ENCODE measurements at places on chromosomes 4 and X.
A peak's percentile ranks its signal among the peaks of the same experiment; 100 is the strongest.

- DNase-seq: no peak
Measured at GRCh38 chr4:134848681-134849080, 647.1 kb upstream of the PABPC4L start.

- no peak for DNase-seq
Measured at GRCh38 chrX:101385026-101385684, 836 bp downstream of the BTK start.

DNA sequence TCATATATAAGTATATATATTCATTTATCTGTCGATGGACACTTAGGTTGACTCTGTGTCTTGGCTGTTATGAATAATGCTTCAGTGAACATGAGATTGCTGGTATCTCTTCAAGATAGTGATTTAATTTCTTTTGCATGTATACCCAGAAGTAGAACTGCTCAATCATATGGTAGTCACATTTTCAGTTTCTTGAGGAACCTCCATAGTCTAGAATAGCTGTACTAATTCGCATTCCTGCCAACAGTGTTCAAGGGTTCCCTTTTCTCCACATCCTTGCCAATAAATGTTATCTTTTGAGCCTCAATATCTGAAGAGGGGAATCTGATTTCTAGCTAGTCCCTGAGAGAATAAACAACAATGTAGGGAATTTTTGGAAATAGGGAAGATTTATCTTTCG, 32.4 kb upstream of the CCNG2 start:
- no peak for DNase-seq

DNA sequence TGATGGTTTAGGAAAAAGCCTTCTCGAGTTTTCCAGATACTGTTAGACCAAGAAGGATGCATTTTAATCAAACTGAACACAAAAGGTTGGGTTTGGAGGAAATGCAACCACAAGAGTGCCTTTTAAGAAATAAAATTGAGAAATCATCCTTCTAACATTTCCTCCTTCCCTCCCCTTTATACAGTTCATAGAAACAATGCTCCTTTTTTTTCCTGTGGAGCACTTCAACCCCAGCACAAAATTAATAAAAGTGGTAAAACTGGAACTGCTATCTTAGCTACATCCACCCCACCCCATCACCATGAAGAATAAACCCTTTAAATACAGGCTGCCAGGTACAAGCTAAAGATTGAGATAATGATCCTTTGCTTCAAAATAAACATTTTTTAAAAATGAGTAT, 211.1 kb downstream of the RELL1 start:
- no peak for DNase-seq

GRCh38 chr4:153466081-153466948, at the start of gene TMEM131L:
TSS of gene TMEM131L (plus strand) at chr4:153466360. CDS start at chr4:153466398, 38 bp downstream.
- peak; percentile 90 for DNase-seq

DNA sequence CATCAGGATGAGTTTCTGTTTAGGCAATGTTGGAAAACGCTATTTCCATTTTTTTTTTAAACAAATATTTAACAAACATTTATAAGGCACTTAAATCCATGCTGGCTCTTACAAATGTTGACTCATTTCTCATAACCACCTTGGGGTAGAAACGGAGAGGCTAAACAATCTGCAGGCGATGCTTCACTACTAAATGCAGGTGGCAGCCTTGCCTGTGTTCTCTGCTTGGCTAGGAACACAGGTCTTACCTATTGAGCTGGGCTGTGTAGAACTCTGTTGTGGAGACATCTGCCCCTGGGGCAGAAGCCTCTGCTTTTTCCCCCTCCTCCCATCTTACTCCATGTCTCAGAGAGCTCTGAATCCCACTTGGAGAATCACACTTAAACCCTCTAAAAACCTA, 1.4 kb upstream of the CXCL1 start:
- DNase-seq: no peak

- no peak for DNase-seq
Measured at GRCh38 chrX:2427737-2428136, 73.0 kb downstream of the DHRSX start.

DNA sequence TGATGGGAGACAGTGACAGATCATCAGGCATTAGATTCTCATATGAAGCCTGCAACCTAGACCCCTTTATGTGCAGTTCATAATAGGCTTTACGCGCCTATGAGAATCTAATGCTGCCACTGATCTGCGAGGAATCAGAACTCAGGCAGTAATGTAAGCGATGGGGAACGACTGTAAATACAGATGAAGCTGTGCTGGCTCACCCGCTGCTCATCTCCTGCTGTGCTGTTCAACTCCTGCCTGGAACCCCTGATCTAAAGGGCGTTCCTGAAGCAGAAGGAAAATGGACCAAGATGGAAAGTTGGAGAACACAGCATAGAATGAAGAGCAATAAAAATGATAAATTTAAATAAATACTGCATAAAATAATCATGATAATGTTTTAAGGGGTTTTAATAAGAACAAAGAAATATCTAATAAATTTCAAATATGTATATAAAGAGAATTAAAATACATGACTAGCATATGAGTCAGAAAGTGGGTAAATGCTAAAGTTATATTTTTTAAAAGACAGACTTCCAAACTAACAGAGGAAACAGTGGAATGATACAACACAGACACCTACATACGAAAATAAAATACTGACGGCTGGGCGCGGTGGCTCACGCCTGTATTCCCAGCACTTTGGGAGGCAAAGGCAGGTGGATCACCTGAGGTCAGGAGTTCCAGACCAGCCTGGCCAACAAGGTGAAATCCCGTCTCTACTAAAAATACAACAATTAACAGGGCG, 59.2 kb downstream of the RBM47 start:
- no peak for DNase-seq

- DNase-seq: peak; percentile 54
Measured at GRCh38 chrX:826448-826847, 195.9 kb downstream of the SHOX start.

GRCh38 chrX:69614886-69615285, 1.0 kb upstream of the EDA start:
- peak; percentile 60 for DNase-seq

DNA sequence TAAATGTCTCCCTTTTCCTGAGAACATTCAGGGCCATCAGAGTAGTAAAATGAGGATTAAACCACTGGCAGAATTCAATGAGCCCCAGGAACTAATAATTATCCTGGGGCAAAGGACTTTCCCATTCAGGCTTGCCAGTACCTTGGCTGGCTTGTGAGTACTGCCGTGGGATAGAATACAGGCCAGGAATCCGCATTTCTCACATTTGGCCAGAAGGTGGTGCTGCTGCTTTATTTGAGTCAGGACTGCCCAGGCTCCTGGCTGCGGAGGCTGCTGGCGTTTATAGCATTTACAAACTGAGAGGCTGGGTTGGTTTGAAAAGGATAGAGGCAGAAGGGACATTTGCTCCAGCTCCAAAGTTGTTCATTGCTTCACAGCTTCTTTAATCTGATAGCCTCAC, 91.4 kb downstream of the RTL9 start:
- DNase-seq: peak; percentile 91

GRCh38 chr4:123577225-123577906, 180.8 kb downstream of the SPRY1 start:
- DNase-seq: no peak

DNA sequence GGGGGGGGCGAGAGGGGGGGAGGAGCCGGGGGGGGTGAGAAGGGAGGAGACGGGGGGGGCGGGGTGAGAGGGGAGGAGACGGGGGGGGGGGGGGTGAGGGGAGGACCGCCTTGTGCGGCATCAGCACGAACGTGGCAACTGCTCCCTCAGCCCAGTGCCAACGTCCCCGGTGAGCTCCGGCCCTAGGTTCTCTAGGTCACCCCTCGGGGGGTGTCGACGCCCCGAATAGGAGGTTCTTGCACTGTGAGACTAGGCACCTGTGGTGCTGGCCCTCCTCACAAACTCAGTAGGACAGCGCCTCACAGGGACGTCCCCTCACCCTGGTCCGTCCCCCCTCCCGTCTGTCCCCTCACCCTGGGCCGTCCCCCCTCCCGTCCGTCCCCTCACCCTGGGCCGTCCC, 21.5 kb upstream of the GTPBP6 start:
- no peak for DNase-seq

DNA sequence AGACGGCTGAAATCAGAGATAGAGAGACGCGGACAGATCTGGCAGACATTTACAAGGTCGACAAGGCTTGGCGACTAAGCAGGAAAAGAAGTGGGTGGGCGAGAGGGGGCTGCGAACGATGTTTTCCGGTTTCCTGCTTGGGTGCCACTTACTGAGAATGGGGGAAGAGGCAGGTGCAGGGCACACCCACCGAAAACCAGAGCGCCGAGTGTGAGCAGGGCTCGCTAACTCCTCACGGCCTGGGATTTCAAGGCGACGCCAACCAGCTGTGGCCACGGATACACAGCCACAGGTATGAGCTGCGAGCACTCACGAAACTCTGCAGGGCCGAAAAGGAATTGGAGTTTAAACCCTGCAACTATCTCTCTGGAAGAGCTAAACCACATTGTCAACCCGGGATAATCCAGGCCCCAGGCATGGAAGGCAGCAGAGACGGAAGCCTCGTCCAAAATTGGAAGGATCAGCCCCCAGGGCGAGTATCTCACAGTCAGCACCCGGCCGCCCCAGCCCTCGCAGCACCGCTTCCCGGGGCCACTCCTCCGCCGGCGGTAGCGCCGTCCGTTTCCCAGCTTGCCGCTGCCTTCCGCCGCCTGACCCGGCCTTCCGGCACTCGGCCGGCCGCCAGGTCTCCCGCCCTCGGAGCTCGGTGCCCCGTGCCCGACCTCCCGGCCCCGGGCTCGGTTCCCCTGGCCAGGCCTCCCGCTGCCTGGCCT, 778 bp downstream of the CASP3 start:
- peak; percentile 83 for DNase-seq

DNA sequence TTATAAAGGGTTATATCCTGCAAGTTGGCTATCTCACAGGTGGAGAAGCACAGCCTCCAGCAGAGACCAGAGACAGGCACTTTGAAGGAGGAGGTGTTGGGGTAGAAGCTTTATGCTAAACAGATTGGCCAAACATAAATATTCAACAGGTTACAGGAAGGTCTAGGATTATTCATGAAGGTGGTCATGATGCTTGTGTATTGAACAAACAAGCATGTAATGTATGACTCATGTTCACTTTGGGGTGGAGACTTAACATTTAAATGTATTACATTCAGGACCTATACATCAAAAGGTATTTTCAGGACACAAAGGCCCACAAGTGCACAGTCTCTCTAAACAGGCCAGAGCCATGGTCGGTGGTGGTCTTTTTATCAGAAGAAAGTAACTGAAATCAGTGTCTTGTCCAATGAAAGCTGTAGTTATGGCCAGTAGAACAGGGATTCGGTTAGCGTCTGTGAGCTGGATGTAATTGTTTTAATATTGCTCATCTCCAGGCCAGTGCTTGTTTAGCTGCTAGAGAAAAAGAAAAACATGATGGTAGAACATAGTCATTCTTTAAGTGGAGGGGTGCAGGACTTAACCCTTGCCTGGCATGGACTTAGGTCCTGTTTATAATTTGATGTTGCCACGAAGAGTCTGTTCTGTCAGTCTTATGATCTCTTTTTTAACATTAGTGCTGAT, 555.2 kb upstream of the PCDH10 start:
- no peak for DNase-seq

GRCh38 chrX:47643926-47644325, 6.4 kb downstream of the ELK1 start:
- DNase-seq: no peak

DNA sequence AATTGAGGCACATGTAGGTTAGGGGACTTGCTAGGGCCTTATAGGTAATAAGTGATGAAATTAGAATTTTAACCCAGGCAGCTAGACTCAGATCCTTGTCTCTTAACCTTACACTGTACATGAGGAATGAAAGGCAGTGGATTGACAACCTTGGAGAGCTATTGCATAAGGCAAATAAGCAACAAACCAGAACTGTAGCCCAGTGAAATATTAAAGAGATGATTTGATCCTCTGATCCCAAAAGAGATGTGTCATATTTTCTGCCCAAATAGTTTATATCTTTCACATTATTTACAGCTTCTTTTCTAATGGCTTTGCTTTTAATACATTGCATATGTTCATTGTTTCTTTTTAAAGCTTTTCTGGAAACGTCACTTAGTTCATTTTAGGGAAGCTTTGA, 252.6 kb downstream of the ANK2 start:
- DNase-seq: no peak

DNA sequence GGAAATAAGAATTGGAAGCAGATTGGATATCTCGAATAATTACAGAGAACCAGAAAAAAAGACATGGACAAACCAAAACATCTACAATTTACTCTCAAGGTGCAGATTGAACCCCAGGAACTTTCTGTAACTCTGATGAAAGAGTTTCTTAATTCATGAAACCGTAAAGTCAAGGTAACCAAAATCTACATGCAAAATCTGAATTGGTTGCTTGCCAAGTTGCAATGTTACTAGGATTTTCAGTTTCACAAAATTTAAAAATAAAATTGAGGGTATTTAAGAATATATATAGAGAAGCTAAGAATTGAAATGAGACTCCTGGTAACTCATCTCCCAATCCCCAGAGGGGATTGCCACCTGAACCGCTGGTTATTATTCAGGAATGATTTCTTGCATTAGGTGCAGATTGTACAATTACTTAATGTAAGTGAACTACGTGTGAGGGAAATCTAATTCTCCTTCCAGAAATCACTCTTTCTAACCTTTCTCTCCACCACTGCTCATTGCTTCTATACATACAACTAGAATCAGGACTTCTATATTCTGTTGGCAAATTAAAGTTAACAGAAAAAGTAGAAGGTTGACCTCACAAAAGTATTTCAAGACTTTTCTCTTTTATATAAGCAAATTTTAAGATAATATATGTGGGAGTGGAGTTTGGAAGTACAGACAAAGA, 221.5 kb upstream of the NDST4 start:
- no peak for DNase-seq
